AG09309 (cell line): ENCODE measurements at places on chromosomes 16 and 17.

- no peak for DNase-seq
Measured at GRCh38 chr17:34113089-34113488, 142.0 kb upstream of the CCL2 start.

DNA sequence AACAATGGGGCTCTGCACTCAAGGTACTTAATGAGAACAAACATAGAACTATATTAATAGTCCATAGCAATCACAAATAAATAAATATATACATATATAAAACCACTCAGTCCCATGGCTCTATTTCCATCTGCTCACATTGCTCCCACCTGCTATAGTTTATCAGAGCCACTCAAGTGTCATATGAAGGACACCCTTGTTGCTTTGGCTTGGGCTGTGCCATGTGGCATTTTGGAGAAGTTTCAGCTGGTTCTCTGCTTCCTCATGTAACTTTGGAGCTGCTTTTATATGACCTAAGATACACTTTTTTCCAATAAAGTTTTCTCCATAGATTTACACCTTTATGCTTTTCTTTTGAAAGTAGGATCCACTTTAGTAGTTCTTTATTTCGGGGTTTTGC is 126.4 kb downstream of the KCNJ2 start:
- no peak for DNase-seq

GRCh38 chr16:19704321-19705145 is 13.5 kb downstream of the KNOP1 start:
- peak; percentile 59 for DNase-seq

GRCh38 chr16:58197314-58198012 is 443 bp downstream of the CSNK2A2 start:
- no peak for DNase-seq

DNA sequence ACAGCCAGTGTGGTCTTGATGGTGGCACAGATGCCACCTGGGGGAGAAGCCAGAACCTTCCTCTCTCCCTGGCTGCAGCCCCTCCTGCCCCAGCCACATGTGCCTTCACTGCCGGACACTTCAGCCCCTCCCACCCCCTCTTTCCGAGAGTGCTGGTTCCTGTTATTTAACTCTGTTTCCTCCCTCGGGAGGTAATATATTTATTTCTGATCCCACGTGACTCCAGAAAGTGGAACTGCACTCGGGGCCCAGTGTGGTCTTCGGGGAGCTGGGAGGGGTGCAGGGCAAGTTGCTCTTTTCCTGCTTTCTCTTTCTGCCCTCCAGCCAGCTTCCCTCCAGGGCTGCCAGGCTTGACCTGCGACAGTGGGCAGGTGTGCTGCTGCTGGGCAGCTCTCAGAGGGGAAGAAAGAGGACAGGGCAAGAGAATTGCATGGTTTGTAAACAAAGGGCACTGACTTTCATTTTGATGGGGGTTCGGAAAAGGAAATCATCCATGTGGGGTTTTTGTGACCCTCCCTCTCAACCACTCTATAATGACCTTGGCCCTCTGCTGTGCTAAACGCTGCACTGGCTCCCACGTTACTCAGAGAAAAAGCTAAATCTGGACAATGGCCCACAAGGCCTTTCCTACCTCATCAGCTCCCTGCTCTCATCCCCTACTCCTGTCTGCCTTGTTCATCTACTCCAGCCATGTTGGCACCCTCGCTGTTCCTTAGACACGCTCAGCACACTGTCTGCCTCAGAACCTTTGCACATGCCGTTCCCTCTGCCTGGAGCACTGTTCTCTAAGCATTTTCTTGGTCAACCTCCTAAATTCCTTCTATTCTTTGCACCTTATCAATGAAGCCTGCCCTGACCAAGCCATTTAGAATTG is 8.2 kb upstream of the CIITA start:
- no peak for DNase-seq

GRCh38 chr16:70694088-70694867 is 8.4 kb upstream of the MTSS2 start:
- DNase-seq, result no peak

GRCh38 chr16:65681406-65681805 is 559.5 kb upstream of the CDH11 start:
- no peak for DNase-seq

DNA sequence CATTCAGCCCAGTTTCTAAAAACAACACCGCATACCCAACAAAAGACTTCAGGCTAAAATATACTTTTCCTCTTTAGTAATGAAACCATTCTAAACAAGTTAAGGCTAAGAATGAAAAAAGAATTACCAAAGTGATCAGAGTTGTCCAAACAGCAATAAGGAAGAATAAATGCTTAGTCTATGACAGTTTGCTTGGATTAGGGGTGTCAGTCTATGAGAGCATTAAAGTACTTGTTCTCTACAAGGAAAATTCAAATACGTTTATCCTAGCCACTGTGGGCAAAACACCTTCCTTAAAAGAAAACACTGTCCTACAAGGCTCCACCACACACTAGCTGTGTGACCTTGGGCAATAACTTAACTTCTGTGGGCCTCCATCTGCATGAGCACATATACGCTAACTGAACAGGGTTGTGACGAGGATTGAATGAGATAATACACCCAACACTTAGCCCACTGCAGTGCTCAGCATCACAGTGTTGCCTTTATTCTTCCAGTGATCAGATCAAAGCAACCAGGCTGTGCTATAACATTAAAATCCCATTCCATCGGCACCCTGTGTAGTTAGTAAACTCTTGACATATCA is 53.6 kb downstream of the TEX2 start:
- no peak for DNase-seq

- no peak for DNase-seq
Measured at GRCh38 chr17:1362065-1362848, 37.8 kb downstream of the YWHAE start.

- DNase-seq, result no peak
Measured at GRCh38 chr16:8818504-8819270, 21.0 kb downstream of the PMM2 start.

DNA sequence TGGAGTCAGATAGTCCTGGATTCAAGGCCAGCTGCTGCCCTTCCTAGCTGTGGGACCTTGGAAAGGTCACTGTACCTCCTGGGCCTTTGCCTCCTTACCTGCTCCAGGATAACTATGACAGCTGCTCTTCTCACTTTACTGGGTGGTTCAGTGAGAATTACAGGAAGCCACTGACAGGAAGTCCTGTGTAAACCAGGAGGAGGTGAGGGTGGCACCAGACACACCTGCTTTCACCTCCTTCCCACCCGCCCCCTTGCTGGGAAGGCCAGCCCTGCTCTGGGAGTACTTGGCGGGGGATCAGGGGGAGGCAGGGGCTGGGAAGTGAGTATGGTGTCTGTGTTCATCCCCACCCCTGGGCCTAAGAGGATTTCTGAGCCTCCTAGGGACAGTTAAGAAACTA is 42.6 kb downstream of the CPNE2 start:
- no peak for DNase-seq

GRCh38 chr16:87834005-87834667 is 35.2 kb downstream of the SLC7A5 start:
- no peak for DNase-seq
